ENCODE measurements at places on chromosomes 11 and 22. TPM values are rescaled to one million over a fixed set of nuclear protein-coding genes. Genes with fewer than 3 reads are reported as not detected.

GRCh38 chr11:120568572-120569307, 57.2 kb downstream of the GRIK4 start:
- H3K27ac ChIP-seq: no peak overlapping the region
- no peaks in the 10 kb centered on the region for H3K27me3 ChIP-seq
- no peaks in the 10 kb centered on the region for H3K36me3 ChIP-seq
- DNase-seq: no peak
- peaks cover 9% of the 10 kb centered on the region for H3K4me1 ChIP-seq

DNA sequence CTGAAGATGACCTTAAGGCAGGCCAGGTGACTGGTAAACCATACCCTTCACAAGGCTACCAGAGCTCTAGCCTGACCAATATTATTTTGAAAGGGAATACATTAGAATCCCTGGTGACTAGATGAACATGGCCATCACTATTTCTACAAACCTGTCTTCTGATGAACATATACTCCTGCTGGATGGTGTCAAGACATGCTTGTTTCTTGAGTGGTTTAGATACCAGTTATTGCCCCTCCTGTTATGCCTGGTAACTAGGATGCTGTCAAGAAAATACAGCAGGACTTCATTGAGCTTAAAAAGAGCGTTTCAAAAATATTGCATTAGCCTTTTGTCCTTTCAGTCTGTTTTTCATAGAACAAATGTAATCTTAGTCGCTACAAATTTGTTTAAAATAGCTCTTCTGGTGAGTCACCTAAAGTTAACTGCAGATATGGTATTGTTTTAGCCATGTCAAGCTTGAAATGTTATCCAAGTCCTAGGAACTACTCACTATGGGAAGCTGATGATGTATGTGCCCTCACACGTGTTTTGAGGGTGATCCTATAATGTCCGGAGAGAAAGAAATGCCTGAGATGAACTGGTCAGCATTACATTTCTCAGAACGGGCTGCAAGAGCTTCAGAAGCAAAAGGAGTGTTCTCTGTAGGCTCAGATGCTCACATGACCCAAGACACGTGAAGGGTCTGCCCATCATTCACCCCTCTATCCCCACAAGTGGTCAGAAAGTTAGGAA, 20.6 kb downstream of the ADM start:
- H3K27ac ChIP-seq: peak overlapping the region; percentile 58
- H3K27me3 ChIP-seq: no peaks in the 10 kb centered on the region
- DNase-seq: no peak
- no peak overlapping the region for H3K4me3 ChIP-seq

BEST1 gene
- 2.7 TPM for total RNA-seq

- DNase-seq: no peak
- H3K27ac ChIP-seq: no peak overlapping the region
- no peaks in the 10 kb centered on the region for H3K36me3 ChIP-seq
- H3K4me3 ChIP-seq: no peak overlapping the region
- H3K4me1 ChIP-seq: peaks cover 4% of the 10 kb centered on the region
Observed at GRCh38 chr22:39188809-39189208, 36.3 kb upstream of the CBX7 start.

ANKRD42 gene
- total RNA-seq: 31.3 TPM

DNA sequence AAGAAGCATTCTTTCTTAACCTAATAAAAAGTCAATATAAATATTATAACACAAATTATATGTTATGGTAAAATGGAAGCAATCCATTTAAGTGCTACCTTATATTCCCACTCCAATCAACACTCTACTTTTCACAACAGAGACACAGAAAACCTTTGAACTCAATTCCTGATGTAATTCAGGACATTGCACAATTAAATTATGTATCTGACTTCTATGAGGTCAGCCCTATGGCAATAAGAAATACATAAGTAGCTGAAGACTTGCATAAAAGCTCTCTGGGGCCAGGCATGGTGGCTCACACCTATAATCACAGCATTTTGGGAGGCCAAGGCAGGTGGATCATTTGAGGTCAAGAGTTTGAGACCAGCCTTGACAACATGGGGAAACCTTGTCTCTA, 6.8 kb downstream of the OR4D10 start:
- H3K4me1 ChIP-seq: no peaks in the 10 kb centered on the region
- H3K36me3 ChIP-seq: no peaks in the 10 kb centered on the region
- H3K4me3 ChIP-seq: no peak overlapping the region
- DNase-seq: no peak
- H3K27ac ChIP-seq: no peak overlapping the region

GRCh38 chr11:114438303-114438702, 964 bp upstream of the REXO2 start:
- no peak overlapping the region for H3K27ac ChIP-seq
- H3K4me3 ChIP-seq: no peak overlapping the region
- DNase-seq: no peak
- no peaks in the 10 kb centered on the region for H3K27me3 ChIP-seq

- no peak for DNase-seq
- H3K4me1 ChIP-seq: peaks cover 3% of the 10 kb centered on the region
- H3K4me3 ChIP-seq: no peak overlapping the region
- no peak overlapping the region for H3K27ac ChIP-seq
- no peaks in the 10 kb centered on the region for H3K36me3 ChIP-seq
- H3K27me3 ChIP-seq: no peaks in the 10 kb centered on the region
Observed at GRCh38 chr11:85620256-85620655, 6.9 kb downstream of the DLG2 start.

DNA sequence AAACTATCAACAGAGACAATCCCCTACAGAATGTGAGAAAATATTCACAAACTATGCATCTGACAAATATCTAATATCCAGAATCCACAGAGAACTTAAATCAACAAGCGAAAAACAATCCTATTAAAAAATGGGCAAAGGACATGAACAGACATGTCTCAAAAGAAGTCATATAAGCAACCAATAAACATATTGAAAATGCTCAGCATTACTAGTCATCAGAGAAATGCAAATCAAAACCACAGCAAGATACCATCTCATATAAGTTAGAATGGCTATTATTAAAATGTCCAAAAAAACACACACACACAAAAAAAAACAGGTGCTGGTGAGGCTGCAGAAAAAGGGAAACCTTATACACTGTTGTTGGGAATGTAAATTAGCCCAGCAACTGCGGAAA, 8.3 kb upstream of the OR52E8 start:
- no peak for DNase-seq
- H3K4me3 ChIP-seq: no peak overlapping the region
- no peaks in the 10 kb centered on the region for H3K27me3 ChIP-seq
- no peaks in the 10 kb centered on the region for H3K36me3 ChIP-seq
- H3K27ac ChIP-seq: no peak overlapping the region

HOATZ gene
- total RNA-seq: not detected

- H3K27ac ChIP-seq: no peak overlapping the region
- no peaks in the 10 kb centered on the region for H3K4me1 ChIP-seq
- no peaks in the 10 kb centered on the region for H3K27me3 ChIP-seq
- no peak for DNase-seq
- peaks cover 26% of the 10 kb centered on the region for H3K36me3 ChIP-seq
- H3K4me3 ChIP-seq: no peak overlapping the region
Observed at GRCh38 chr22:41181349-41182241, 23.5 kb upstream of the L3MBTL2 start.

DNA sequence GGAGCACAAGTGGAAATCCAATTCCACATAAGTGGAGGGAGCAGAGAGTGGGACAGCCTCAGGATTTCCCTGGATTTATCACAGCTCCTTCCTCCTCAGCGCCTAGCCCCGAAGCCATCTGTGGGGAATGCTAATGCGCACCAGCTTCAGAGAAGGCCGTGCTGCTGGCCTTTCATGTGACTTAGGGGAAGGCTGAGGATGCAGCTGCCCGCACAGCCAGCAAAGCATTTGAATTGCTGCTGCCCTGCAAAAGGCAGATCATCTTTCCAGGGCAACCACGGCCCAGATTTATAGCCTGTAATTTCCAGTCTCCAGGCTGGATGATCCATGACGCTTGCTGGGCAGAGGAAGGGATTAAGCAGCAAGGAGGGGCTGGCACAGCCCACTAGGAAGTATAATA, 29.9 kb downstream of the SYN3 start:
- no peaks in the 10 kb centered on the region for H3K27me3 ChIP-seq
- no peak overlapping the region for H3K27ac ChIP-seq
- no peak overlapping the region for H3K4me3 ChIP-seq
- no peaks in the 10 kb centered on the region for H3K36me3 ChIP-seq
- DNase-seq: no peak

DNA sequence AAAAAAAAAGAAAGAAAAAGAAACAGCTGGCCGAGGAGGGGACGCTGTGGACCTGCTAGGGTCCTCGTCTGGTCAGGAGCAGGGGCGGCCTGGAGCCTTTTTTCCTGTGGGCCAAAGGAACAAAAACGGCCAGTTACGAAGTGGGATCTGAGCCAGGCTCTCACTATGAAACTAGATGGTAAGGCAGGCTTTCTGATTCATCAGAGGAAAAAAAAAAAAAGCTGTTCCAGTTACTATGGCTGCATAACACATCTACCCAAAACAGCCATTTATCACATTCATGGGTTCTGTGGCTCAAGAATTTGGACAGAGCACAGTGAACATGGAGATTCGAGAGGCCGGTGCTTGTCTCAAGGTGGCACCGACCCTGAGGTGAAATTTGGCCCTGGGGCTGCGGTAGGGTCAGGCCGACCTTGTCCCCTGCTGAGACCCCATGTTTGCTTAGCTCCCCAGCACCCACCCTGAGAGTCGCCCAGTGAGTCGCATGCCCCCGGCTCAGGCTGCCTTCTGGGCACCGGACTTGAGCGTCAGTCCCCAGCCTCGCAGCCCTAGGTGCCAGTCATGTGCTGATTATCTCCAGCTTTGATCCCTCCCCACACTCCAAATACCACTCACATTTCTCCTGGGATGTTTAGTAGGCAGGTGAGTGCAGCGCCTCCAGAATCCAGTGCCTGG, 34.2 kb downstream of the MRGPRD start:
- H3K4me1 ChIP-seq: no peaks in the 10 kb centered on the region
- no peak overlapping the region for H3K27ac ChIP-seq
- no peaks in the 10 kb centered on the region for H3K27me3 ChIP-seq

TUT1 gene
- 17.4 TPM for total RNA-seq

GRCh38 chr11:45449036-45449601, 163.0 kb upstream of the SYT13 start:
- no peaks in the 10 kb centered on the region for H3K4me1 ChIP-seq
- H3K27me3 ChIP-seq: no peaks in the 10 kb centered on the region
- no peaks in the 10 kb centered on the region for H3K36me3 ChIP-seq
- no peak for DNase-seq
- no peak overlapping the region for H3K27ac ChIP-seq
- no peak overlapping the region for H3K4me3 ChIP-seq

KRTAP5-2 gene
- not detected for total RNA-seq

DNA sequence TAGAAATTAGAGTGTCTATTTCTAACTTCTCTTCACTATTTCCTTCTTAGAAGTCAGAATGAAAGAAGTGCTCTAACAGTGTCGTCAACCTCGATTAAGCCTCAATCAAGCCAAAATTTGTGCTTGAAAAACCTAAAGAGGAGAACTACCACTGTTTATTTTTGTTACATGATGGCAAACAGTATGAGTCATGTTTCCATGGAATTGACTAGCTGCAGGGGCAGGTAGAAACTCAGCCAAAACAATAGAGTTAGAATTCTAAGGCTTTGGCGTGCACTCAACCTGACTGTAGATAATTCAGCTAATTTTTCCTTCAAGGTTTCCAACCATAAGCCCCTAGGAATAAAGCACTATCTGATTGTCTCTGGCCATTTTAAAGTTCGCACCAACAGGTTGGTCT, 415.9 kb downstream of the ETS1 start:
- no peaks in the 10 kb centered on the region for H3K27me3 ChIP-seq
- no peak overlapping the region for H3K27ac ChIP-seq
- DNase-seq: no peak
- H3K4me3 ChIP-seq: no peak overlapping the region
- H3K36me3 ChIP-seq: no peaks in the 10 kb centered on the region

GRCh38 chr11:3022982-3023381, 30.9 kb upstream of the NAP1L4 start:
- H3K4me3 ChIP-seq: no peak overlapping the region
- no peaks in the 10 kb centered on the region for H3K27me3 ChIP-seq
- DNase-seq: no peak
- peaks cover 50% of the 10 kb centered on the region for H3K36me3 ChIP-seq
- H3K4me1 ChIP-seq: peaks cover 9% of the 10 kb centered on the region

OMP gene
- total RNA-seq: not detected

- no peaks in the 10 kb centered on the region for H3K27me3 ChIP-seq
- no peak overlapping the region for H3K4me3 ChIP-seq
- H3K4me1 ChIP-seq: peaks cover 27% of the 10 kb centered on the region
Observed at GRCh38 chr11:61602775-61603569, 22.1 kb upstream of the SYT7 start.

DNA sequence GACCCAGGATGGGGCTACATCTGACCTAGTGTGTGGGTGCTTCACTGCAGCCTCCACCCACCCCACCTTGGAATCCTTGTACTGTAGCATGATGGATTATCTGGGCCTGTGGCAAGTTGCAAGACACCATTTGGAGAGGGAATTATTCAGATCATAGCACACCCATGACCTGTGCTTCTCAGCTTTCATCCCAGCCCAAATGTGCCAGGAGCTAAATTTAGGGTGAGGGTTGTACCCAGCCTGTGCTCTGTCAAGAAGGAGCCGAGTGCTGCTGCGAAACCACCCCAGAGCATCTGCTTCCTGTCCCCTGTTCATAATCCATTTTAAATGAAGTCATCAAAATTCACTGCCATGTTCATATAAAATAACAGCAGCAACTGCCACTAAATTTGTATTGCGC, 394.5 kb downstream of the SHANK2 start:
- H3K27ac ChIP-seq: no peak overlapping the region
- H3K4me3 ChIP-seq: no peak overlapping the region
- peaks cover 34% of the 10 kb centered on the region for H3K4me1 ChIP-seq

DNA sequence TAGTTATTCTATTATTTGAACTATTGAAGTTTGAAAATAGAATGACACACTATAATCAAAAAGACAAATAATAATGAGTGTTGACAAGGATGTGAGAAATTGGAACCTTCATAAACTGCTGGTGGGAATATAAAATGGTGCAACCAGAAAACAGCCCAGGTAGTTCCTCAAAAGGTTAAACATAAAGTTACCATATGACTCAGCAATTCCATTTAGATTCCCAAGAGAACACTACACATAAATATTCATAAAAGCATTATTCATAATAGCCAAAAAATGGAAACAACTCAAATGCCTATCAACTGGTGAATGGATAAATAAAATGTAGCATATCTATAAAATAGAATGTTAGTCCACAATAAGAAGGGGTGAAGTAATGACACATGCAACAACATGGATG, 21.7 kb downstream of the CCDC73 start:
- H3K4me1 ChIP-seq: no peaks in the 10 kb centered on the region
- no peaks in the 10 kb centered on the region for H3K27me3 ChIP-seq
- no peak for DNase-seq
- no peak overlapping the region for H3K4me3 ChIP-seq
